ENCODE measurements at places on chromosomes 16 and 17.

DNA sequence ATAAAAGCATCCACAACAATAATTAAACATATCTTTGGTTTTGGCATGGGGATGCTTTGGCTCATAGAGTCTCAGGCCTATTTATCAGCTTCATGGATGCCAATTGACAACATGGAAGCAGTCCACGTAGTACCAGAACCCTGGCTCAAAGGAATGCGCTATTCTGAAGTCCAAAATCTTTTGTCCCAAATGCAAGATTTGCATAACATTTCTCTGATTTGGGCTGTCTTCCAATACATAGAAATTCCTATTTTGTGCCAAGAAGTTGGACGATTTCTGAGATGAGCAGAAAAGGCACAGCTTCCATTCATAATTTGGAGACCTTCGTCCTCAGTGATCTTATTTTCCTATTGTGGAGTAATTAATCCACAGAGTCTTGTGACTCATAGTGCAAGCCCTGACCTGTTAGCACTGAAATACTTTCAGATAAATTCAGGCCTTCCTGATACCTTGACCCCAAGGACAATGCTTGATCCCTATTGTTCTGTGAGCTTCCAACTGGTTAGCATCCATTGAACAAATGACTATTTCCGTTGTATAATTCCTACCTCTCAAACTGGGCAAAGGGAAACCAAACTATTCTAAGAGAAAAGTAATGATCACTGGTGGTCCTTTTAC is 78.4 kb upstream of the CDH11 start:
- DNase-seq, result no peak

DNA sequence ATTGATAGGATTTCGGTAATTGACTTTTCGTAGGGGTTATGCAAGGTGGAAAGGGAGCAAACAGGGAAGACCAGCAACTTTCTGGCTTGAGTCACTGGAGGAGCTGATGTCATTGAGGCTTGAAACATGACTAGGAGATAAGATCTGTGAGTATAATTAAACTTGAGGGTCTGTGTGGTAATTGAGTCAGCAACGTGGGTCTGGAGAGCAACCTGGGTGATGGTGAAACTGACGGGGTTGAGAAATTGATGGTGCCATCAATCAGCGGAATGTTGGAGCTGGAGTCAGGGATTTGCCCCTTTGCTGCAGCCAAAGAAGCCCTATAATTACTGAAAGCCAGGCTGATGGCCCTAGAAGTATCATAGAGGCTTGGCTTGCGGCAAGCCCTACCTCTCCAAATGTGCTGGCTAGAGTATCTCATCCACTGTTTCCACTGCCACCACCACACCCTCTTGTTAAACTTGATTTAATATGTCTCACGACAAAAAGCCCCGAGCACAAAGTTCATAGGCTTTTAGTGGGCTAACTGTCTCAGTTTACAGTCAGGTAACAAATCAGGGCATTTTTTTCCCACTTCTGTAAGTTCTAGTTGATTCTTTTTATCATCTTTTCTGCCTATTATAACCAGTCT is 186.9 kb upstream of the ELAC2 start:
- no peak for DNase-seq

DNA sequence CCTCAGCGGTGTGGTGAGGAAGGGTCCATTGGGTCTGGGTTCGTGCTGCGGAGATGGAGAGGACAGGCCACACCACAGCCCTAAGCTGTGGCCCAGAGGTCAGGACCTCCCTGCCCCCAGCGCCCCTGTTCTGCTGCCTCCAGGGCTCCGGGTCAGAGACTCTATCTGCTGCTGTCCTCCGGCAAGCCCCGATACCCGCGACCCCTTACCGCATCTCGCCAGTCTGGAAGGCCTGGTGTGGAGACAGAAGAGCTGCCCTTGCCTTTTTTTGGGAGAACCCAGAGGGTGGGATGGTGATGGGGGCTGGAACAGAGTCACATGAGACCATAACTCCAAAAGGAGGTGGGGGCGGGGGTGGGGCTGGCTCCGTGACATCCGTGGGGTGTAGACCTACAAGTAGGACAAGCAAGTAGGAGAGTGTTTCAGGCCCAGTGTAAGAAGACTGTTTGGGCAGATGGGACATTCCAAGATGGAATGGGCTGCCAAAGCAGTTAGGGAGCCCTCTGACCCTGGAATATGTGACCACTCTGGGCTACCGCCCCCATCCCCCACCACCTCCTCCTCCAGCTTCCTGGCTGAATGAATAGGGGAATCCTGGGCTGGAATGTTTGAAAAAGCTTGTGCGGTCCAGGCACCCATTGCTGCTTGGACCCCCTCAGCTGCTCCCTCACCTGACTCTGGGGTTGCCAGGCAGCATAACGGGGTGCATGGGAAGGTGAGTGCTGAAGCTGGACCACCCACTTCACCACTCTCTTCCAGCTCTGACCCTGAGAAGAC is 1.4 kb downstream of the XYLT2 start:
- no peak for DNase-seq

DNA sequence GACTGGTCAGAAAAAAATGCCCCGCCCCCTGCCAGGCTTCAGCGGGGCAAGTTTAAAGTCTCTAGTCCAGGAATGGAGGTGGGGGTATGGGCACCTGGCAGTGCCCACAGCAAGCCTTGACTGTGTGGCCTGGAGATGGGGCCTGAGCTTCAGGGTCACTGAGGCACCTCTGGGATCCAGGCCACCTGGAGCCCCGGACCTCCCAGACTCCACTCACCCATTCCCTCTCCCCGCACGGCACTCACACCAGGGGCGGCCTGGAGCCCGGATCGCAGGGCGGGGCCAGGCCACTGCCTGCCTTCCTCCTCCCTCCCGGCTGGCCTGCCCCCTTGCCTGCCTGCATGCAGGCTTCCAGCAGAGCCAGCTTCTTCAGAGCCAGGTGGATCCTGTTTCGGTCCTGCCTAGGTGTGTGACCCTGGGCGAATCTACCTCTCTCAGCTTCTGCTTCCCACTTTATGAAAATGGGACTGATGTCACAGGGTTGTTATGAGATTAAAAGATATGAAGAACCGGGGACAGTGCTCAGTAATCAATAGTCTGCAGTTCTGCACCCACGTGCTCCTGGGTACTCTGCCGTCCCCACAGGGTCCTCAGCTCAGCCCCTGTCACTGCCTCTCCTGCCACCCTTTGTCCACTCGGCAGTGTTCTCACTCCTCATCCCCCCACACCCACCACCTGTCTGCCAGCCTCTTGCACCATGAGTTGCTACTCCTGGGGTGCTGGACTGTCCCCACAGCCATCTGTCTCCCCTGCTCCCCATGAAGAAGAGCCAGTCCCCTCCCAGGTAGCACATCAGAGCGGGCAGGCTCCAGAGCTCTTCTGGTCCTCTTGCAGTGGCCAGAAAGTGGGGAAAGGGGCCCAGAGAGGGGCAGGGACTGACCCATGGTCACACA is 1.2 kb upstream of the TCAP start:
- peak; percentile 67 for DNase-seq

GRCh38 chr16:57089406-57089805 is 3.0 kb upstream of the CPNE2 start:
- no peak for DNase-seq

GRCh38 chr16:31874366-31875111 is 932 bp downstream of the ZNF267 start:
- DNase-seq, result peak; percentile 73

- DNase-seq, result no peak
Measured at GRCh38 chr17:73831699-73832098, 187.5 kb upstream of the SDK2 start.

DNA sequence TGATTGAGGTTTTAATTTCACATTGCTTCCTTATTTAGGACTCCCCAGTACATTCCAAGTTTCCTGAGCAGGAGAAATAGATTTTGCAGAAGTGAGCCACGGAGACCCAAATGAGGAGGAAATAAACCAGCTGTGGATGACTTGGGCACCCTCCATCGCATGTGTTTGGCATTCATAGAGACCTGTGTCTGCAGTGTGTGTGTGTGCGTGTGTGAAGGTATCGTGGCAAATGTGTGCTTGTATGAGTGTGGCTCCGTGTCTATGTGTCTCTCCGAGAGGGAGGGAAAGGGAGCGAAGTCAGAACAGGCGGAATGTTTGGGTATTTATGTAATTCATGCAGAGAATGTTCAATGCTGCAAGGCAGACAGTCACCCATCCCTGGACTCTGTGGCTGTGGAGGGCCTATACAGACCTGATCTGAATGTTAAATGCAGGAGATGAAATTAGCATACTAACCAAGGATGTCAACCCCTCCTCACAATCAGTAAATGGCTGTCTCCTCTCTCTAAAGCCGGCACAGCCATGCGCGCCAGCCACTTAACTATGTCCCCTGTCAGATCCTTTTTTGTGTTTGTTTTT is 186.0 kb upstream of the ZFHX3 start:
- no peak for DNase-seq

DNA sequence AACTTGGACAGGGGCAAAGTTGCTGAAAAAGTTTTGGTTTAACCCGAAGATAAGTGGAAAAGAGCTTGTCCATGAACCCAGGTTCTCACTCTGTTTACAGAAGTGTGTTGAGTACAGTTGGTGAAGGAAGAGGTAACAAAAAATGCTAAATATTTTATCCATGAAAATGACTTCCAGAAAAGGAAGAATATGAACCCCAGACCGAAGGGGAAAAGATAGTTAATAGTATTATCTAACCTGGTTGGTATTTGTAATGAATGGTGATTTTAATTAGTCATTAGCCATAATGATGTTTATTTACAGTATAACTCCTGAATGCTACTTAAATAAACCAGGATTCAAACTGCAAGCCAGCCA is 574 bp upstream of the TMEM106A start:
- no peak for DNase-seq

DNA sequence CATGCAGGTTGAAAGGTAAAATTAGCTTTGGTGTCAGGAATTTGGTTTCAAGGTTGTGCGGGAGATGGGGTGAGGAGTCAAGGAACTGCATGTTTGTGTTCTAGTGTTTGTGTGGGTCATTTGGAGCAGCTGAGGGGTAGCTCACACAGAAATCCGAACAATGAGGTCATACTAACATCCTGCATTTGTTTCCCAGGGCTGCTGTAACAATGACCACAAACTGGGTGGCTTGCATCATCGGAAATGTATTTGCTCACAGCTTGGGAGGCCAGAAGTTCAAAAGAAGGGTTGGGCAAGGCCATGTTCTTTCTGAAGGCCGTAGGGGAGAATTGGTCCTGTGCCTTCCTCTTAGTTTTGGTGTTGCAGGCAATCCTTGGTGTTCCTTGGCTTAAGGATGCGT is 287.4 kb downstream of the HAPSTR1 start:
- no peak for DNase-seq

DNA sequence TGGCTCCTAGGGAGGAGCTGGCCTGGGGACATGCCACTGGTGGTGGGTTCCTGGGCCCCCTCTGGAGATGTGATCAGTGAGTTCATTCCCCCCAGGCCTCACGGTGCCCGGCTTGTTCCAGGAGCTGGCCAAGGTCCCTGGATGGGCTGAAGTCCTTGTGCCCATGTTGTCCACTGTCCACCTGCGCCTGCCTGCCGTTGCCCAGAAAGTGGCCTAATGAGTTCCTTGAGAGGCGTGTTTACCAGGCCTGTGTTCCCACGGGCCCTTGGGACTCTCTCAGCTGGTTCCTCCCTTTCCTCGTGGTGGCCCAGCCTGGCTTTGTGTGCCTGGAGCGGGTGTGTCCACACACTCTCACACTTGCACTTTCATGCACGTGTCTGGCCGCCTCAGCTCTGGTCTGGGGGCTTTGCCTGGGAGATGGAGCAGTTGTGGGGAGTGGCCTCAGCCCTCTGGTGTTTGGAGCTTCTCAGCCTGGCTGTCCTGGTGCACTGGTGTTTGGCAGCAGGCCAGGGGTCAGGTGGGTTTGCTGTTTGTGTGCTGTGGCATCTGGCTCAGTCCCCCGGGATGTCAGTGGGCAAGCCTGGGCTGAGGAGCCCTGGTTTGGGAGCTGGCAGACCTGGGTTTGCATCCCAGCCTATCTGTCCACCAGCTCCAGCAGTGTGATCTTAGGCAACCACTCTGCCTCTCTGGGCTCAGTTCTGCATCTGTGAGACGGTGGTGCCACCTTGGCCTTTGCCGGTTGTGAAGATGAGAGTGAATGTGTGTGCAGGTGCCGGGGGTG is 18.0 kb downstream of the ADCY7 start:
- peak; percentile 61 for DNase-seq

DNA sequence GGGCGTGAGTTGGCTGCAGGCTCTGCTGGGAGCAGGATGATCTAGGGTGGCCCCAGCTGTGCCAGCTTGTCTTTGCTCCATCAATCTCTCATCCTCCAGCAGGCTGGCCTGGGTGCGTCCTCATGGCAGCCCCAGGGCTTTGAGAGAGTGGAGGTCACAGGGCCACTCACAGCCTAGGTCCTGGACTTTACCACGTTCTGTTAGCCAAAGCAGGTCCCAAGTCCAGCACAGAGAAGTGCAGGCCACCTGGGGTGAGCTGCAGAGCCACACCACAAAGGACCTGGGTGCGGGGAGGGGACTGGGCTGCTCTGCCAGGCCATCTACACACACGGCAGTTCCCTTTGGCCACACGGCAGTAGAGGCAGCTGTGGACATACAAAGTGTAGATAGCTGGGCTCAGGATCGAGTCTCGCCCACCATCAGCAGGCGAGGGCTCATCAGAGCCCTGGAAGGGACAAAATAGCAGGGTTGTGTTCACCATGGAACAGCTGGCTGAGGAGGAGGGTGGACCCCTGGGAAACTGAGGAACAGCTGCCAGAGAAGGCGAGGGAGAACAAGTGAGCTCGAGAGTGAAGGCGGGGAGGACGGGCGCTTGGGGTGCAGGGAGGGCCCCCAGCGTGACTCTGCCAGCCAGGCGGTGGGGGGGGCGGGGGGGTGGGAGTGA is 30.0 kb downstream of the SREBF1 start:
- no peak for DNase-seq

GRCh38 chr16:55100100-55100499 is 169.4 kb downstream of the IRX5 start:
- no peak for DNase-seq

DNA sequence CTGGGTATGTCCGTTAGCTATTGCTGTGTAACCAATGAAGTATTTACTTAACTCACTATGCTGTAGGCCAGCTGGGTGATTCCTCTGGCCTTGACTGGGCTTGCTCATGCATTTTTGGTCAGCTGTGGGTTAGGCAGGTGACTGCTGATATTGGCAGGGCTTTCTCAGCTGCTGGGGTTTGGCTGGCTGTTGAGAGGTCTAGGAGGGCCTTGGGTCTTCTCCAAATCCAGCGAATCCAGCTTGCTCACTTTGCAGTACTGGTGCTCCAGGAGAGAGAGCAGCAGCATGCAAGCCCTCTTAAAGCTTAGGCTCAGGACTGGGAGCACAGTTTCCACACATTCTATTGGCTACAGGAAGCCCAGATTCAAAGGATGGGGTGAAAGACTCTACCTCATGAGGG is 270.1 kb downstream of the PHKB start:
- DNase-seq, result no peak

DNA sequence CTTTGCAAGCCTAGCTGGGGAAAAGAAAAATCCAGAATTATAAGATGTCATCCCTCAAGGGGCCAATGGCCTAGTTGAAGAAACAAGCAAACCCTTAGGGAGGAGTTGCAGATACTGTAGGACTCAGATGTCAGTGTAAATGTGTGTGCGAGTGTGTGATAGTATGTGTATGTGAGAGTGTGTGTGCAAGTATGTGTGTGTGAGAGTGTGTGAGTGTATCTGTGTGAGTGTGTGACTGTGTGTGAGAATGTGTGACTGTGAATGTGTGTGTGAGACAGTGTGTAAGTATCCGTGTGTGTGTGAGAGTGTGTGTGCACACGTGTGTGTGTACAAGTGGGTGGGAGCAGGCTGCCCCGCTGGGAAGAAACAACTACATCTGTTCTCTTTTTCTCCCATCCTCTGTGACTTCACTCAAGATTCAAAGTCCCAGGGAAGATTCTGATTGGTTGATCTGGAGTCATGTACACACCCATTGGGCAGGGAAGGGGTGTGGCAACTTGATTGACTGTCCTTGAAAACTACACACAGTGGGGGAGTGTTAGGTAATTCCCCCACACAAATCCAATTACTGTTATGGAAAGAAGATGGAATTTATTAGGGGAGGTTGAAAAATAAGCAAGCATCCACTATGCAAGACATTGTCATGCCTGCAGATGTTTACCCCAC is 40.7 kb downstream of the IRX3 start:
- DNase-seq, result no peak
